ENCODE measurements at places on chromosomes 12 and 14. TPM values are rescaled to one million over a fixed set of nuclear protein-coding genes. Genes with fewer than 3 reads are reported as not detected.

GRCh38 chr12:7130701-7131501 lies 730 bp downstream of the CLSTN3 start:
- peak overlapping the region; percentile 93 for H3K27ac ChIP-seq
- DNase-seq = no peak
- no peaks in the 10 kb centered on the region for H3K27me3 ChIP-seq

- no peaks in the 10 kb centered on the region for H3K4me1 ChIP-seq
- H3K36me3 ChIP-seq = no peaks in the 10 kb centered on the region
- no peak overlapping the region for H3K4me3 ChIP-seq
- no peak for DNase-seq
Observed at GRCh38 chr12:94962670-94963069, 40.8 kb downstream of the NDUFA12 start.

DNA sequence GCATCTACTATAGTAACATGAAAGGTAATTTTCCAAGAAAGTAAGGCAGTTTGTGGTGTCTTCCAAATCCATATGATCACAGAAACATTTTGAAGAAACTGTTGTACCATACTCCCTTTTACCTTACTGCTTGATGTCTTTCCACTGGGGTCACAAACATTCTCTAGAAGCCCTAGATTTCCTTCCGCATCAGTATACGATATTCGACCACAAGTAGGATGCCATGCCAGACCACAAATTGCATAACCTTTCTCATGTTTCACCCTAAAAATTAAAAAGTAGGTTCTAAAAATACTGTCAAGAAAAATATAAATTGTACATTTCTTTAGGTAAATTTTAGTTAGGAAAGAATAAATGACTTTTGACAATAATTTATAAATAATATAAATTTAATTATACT lies 26.5 kb downstream of the WDHD1 start:
- DNase-seq = no peak
- no peaks in the 10 kb centered on the region for H3K27me3 ChIP-seq
- no peak overlapping the region for H3K27ac ChIP-seq

GRCh38 chr12:3595721-3596120 lies 104.7 kb downstream of the PRMT8 start:
- H3K4me3 ChIP-seq = no peak overlapping the region
- DNase-seq = no peak
- H3K27me3 ChIP-seq = no peaks in the 10 kb centered on the region
- no peaks in the 10 kb centered on the region for H3K4me1 ChIP-seq

DNA sequence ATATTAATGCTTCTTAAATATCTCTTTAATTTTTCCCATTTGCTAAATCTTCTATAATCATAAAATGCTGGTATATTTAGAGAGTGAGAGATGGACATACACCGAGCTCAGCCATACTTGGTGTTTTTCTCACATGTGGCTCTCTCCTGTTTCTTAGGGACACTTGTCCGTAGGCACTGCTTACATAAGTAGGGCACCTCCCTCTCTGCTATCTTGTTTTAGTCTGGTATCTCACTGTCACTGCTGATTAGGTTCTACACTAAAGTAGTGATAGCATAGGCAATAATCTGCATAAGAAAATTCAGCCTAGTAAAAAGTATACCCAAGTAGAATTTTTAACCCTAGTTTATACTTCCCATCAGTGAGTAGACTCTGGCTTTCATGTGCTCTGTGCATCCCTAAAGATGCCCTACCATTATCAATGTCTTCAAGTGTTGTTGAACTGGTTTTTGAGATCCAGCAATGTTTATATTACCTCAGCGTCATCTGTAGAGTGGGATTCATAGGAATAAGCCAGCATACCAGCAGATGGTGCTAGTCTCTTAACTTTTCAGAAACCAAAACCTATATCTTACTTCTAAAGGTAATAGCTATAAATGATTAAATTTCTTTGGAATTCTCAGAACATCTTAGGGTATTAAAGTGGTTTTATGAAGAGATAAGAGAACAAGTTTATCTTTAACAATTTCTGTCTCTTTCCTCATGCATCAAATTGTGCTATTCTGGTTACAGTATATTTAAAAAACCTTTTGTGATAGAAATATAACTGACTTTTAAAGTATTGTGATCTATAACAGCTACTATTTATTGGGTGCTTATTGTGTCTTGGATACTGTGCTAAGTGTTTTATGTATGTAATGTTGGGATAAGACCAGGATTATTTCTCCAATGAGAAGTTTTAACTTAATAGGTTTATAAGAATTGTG lies 32.9 kb downstream of the ARID2 start:
- H3K27me3 ChIP-seq = no peaks in the 10 kb centered on the region
- H3K4me3 ChIP-seq = no peak overlapping the region
- no peaks in the 10 kb centered on the region for H3K36me3 ChIP-seq
- no peak overlapping the region for H3K27ac ChIP-seq
- no peak for DNase-seq
- H3K4me1 ChIP-seq = no peaks in the 10 kb centered on the region

The PTPRO gene
- total RNA-seq = 1.3 TPM

The CFAP73 gene
- not detected for total RNA-seq

The KCNMB4 gene
- 0.98 TPM for total RNA-seq

The GLS2 gene
- 4.6 TPM for total RNA-seq

The GSKIP gene
- 9.8 TPM for total RNA-seq
